ENCODE measurements at places on chromosomes 7 and 10.

DNA sequence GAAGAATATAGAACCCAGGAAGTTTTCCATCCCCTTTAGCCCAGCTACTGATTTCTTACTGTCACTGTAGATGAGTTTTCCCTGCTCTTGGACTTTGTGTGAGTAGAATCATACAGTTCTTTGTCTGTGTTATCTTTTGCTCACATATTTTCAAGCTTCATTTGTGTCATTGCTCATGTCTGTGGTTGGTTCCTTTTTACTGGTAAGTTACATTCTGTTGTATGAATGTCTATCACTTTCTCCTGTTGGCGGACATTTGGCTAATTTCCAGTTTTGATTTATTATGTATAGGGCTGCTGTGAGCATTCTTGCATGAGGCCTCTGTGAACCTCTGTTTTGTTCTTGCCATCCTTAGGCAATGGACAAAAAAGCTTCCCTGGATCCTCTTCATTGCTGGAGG, 5.3 kb downstream of the GLRX3 start:
- peak; percentile 40 for DNase-seq

GRCh38 chr7:85719981-85720953, 533.4 kb upstream of the SEMA3D start:
- DNase-seq, result no peak

- DNase-seq, result no peak
These were observed 41.9 kb downstream of the MKI67 start for GRCh38 chr10:128084364-128084763.

- DNase-seq, result peak; percentile 36
These were observed 10.0 kb downstream of the ERLIN1 start for GRCh38 chr10:100175875-100176274.

GRCh38 chr7:2417981-2418481, 14.6 kb downstream of the CHST12 start:
- peak; percentile 41 for DNase-seq

DNA sequence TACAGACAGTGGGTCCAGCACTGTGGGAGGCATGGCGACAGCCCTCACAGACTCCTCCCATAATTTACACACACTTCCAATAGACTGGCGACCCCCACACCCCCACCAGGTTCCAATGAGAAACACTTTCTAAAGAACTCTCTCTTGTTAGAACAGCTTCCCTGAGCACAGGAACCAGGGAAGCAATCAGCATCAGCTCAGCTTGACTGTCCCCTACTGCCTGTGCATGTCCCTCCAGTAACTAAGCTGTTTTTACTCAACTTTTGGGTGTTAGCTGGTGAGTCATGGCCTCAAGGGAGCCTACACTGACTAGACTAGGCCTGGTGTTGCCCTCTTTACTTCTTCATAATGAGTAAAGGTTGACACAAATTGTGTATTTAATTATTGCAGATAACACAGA, 32.6 kb upstream of the HERPUD2 start:
- peak; percentile 87 for DNase-seq

DNA sequence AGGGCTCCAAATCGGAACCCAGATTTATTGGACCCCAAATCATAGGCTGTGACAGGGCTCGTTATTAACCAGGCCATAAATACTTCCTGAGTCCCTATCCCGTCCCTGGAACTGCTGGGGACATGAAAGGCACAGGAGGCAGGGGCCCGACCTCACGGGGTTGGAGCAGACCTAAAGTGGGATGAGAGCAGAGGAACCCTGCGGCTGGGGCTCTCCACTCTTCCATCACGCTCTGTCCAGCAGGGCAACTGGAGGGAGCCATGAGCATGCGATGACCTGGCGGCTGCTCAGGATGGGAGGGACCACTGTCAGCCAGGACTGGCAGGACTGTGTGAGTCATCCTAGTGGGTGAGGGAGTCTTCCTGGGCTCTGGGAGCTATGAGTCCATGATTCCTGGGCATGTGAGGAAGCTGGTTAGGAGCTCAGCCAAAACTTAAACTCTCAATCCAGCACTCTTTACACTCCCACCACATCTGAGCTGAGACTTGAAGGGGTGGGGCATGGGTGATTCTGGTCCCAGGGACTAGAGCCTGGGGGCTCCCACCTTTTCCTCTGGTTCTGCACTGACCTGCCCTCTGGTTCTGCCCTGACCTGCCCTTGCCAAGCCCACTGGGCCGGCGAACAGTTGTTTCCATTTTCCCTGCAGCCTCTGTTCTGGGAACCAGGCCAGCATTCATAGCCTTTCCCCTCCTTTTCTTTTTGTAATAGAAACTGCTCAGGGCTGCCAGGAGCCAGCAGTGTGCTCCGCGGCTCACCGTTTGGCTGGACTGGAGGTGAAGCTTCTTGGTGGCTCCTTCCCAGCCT, 47.1 kb downstream of the SYPL1 start:
- no peak for DNase-seq

DNA sequence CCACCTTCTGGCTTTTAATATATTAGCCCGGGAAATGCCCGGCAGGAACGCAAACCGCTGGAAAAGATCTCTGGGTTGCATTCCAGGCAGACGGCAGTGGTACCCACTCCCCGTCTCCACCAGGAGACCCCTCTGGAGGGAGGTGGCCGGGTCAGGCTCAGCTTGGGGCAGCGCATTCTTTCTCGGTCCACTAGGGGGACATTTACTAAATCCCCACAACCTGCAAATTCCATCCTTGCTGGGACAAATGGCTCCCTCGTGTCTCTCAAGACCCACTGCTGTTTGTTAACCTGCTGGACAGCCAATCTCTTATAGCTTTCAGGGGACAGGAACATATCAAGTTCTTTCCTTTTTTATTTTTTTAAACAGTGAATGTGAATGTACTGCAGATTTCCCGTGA, 45.8 kb upstream of the CARD11 start:
- no peak for DNase-seq

- DNase-seq, result no peak
These were observed 62.9 kb upstream of the MXI1 start for GRCh38 chr10:110144507-110144906.

- no peak for DNase-seq
These were observed 15.4 kb downstream of the SP4 start for GRCh38 chr7:21443149-21443841.

- DNase-seq, result no peak
These were observed 36.6 kb upstream of the C7orf33 start for GRCh38 chr7:148553979-148554378.

DNA sequence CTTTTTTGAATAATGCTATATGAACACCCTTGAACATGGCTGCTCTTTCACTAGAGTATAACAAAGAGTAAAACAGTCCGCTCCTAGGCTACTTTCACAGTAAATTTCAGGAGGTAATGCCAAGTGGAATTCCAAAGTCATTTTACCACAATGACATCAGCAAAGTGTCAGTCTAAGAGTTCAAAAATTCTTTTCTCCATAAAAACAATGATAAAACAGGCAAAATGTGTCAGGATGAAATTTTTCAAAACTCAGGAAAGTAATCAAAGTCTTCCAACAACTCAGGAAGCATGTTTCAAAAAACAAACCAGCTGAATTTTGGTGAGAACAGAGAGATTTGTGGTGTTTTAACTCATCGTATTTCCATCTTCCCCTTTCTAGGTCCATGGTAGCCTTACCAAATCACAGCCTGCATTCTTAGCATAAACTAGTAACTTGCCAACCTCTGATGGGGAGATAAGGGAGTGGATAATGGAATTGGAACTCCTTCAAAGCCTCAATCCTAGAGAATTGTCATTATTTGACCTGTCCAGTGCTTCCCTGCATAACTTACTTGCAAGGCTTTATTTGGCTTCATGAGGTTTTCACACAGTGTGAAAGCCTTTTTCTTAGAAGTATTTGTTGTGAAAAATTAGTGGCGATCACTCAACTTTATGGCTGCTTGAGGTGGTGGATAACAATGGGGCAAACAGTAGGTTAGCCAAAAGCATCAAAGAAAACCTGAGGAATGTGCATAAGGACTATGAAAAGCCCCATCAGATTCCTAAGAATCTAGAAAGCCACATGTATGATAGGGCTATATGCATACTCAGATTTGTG, 302.7 kb downstream of the HDAC9 start:
- no peak for DNase-seq

DNA sequence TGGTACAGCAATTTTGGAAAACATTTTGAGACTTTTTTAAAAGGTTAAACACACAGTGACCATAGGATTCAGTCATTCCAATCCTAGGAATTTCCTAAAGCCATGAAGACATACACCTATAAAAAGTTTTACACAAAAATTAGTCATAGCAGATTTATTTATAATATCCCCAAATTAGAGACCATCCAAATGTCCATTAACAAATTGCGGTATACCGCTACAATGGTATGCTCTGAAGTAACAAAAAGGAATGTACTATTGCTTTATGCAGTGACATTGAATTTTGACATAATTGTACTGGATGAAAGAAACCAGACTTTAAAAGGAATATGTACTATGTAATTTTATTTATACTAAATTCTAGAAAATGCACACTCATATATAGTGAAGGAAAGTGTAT, 362.8 kb downstream of the HGF start:
- no peak for DNase-seq

DNA sequence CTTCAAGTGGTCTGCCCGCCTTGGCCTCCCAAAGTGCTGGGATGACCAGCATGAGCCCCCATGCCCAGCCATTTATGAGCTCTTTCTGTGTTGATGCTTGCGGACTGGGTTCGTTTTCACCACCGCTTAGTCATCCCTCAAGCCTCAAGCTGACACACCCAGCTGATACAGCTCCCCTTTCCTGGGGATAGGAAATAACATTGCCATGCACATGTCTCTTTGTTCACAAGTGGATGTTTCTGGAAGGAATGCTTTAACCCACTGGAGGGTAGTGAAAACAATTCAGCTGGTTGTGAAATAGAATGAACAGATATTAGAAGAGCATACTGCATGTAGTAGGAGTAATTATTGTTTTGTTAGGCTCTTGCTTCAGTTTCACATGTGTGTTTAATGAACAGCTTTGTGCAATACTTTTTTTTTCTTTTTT, 8.5 kb upstream of the METTL27 start:
- peak; percentile 48 for DNase-seq

GRCh38 chr7:94417306-94417705, 22.6 kb downstream of the COL1A2 start:
- no peak for DNase-seq

- no peak for DNase-seq
These were observed 1051.1 kb upstream of the AUTS2 start for GRCh38 chr7:68547181-68547580.

DNA sequence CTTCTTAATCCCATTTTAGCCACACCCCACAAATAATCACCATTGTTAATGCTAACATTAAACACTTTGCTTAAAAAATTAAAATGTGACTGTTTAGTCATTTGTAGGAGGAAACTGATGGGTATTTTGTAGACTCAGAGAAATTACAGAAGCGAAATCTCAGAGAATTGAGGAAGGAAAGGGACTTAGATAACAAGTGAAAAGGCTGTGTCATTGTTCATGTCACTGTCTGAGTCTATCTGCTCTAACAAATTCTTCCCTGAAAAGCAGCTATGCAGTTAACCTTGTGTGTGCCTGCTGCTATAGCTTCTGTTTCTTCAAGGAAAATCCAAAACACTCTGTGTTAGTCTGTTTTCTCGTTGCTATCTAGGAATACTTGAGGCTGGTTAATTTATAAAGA, 40.9 kb upstream of the PLXDC2 start:
- DNase-seq, result no peak

- no peak for DNase-seq
These were observed 228.8 kb upstream of the KIAA1217 start for GRCh38 chr10:23980094-23980493.

GRCh38 chr7:113004726-113005454, 81.7 kb downstream of the GPR85 start:
- DNase-seq, result peak; percentile 5

- no peak for DNase-seq
These were observed 19.5 kb downstream of the HDAC9 start for GRCh38 chr7:18515067-18515466.

DNA sequence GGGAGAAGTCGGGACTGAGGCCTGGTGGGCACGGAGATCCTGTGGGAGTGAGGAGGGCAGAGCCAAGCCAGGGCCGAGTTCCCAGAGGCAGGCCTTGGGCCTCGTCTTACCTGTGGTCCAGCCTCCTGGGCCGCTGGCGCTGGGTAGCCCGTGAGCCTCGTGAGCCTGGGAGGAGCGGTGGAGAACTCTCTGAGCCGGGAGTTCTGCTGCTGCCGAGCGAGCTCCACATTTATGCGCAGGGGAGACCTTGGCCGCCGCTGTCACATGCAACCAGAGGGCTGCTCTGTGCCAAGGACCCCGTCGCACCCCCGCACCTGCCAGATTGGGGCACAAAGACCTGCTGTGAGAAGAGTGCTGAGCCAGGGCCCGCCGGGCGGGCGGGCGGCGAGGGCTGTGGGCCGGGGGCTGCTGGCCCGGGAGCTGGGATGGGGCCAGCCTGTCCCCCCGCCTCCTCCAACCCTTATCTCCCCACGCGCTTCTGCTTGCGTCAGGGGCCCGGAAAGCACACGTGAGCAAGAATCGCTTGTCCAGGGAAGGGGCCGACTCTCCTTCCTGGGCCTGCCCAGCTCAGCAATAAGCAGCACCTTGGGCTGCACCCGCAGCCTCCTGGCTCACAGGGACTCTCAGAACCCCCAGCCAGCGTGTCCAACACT, 10.2 kb downstream of the VENTX start:
- DNase-seq, result no peak

DNA sequence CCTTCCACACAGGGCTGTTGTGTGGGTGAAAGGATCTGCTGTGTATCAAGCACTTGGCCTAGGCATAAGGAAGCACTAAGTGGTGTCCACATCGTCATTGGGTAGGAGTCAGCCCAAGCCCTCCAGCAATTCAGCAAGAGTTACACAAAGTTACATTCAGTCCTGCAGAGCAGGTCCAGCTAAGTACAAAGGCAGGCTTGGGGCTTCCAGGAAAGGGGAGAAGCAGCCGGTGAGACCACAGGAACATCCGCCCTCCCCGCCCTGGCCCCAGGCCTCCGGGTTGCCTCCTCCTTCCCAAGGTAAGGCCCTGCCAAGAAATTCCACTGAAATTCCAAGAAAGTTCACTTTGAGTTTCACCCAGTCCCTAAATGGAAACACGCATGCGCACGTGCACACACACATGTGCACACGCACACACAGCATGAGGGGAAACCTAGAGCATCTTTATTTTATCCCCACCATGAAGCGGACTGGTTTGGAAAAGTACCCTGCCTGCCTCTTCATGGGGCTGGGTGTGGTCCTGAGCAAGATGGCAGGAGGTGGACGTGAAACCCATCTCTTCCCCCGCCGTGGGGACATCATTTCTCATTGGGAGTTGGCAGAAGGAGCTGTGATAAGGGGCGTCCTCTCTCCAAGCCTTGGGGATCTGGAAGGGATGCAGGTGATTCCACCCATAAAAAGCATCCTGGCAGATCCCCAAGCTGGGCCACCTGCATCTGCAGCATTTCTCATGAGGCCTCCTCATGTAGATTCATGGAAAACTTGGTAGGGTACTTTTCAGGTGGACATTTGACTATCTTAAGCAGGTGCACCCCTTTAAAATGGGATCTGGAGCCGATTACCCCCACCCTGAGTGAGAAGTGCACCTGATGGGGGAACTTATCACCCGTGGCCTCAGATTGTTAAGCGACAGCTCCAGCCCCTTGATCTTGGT, 69.1 kb upstream of the NANOS1 start:
- no peak for DNase-seq

- DNase-seq, result no peak
These were observed 382.0 kb upstream of the ADARB2 start for GRCh38 chr10:2119316-2119715.

- DNase-seq, result peak; percentile 63
These were observed 37.8 kb downstream of the RSU1 start for GRCh38 chr10:16779384-16779915.
